ENCODE measurements at places on chromosomes 11 and 22.

- no peak for DNase-seq
Observed at GRCh38 chr11:87325490-87325872, 287.7 kb downstream of the TMEM135 start.

GRCh38 chr22:37610480-37611129, 2.0 kb downstream of the GGA1 start:
- peak; percentile 94 for DNase-seq

- peak; percentile 88 for DNase-seq
Observed at GRCh38 chr11:67382276-67383136, 9.1 kb upstream of the CLCF1 start.

DNA sequence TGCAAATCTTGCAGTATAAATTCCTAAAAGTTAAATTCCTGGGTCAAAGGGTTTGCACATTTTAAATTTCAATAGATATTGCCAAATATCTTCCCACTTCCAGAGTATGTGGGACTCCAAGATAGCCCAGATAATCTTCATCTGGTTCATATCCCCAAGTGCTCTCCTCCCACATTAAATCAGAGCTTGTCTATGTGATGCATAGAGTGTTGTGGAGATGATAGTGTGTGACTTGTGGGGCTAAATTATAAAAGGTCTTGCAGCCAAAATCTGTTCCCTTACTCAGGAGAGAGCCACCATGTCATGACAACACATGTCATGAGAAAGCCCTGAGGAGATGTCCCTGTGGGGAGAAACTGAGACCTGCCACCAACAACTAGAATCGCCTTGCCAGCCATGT, 39.9 kb upstream of the TEAD1 start:
- no peak for DNase-seq

DNA sequence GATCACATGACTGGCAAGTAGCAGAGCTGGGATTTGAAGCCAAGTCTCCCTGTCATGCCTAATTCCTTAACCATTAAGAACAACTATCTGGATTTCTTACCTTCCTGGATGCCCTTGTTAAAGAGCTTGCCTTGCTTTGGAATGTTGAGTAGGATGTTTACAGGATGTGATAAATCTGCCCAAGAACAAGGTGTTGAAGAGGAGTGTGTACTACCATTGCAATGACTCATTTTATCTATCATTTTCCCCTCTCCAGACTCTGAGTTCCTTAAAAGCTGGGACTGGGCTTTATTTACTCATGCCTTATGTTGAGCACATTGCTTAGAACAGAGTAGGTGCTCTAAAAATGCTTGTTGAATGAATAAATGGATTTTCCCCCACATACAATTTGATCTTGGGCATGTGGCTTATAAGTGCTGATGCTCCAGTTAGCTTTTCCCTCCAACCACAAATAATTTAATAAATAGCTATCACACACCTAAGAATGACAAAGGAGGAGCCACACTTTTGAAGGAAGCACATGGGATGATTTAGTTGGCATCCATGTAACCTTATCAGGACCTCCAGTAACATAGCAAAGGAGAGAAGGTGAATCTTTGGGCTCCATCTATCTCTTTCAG, 268.6 kb upstream of the SESN3 start:
- DNase-seq, result no peak

GRCh38 chr11:47778878-47779483, 11.8 kb upstream of the FNBP4 start:
- DNase-seq, result no peak

DNA sequence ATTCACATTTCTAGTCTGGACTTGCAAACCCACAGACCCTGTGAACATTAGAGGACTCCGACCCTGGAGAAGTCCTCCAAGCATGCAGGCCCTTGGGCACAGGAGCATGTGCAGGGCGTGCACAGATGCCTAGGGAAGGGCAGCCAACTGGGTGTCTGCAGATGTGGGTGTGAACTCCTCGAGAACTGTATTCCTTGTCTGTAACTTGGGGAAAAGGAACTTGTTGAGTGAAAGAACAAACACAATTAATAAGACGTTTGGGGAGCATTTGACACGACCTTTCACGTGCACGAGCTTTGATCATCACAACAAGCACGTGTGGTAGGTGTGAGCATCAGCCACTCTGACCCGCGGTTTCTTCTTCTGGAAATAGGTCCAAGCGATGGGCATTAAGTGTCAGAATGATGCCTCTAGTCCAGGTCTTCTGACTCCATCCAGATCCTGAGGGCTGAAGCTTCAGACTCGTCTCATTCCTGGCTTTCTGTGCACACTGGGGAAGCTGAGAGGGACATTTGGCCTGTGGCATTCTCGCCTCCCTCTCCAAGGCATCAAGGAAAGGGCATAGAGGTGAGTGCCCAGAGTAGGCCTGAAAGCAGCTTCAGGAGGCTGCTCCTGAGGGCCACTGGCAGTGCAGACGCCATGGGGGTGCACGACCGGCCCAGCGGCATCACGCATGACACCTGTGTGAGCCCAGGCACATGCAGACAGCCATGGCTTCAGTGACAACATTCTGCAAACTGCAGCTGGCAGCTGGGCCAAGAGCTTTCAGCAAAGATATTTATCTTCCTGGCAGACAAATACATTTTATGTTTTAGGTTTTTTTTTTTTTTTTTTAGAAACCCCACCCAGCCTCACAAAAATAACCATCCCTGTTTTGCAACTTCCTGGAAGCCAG, 32.5 kb downstream of the ALX4 start:
- DNase-seq, result no peak

GRCh38 chr11:113831314-113831713, 44.1 kb downstream of the USP28 start:
- DNase-seq, result no peak

DNA sequence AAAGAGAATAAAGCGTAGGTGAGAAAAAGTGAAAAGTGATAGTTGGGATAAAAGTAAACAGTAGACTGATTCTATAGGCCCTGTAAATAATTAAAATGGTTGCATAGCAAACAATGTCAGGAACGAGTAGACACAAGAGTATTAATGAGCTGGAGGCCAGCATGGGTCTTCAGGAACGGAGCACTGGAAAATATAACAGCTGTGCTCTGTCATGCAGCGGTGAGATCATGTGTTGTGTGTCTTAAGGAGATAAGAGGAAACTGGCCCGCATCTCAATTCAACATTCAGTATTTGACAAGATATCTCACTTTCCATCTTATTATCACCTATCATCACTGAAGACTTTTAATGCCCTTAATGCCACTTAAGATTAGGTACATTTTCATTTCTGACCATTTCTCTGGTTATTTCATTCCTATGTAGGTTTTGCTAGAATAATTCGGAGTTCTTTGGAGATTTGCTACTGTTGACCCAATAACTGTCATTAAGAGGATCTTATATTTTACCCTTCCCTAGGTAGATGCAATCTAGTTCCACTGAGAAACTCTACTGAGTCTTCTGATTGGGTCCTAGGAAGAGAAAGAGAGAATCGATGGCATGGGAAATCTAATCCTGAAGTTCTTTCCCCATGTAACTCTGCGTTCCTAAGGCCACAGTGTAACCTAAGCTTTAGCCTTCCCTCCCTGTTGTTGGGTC, 35.5 kb upstream of the VWA5A start:
- DNase-seq, result no peak

GRCh38 chr22:32758866-32759385, 42.6 kb upstream of the TIMP3 start:
- DNase-seq, result no peak

- no peak for DNase-seq
Observed at GRCh38 chr11:119470317-119471291, 47.6 kb upstream of the THY1 start.

DNA sequence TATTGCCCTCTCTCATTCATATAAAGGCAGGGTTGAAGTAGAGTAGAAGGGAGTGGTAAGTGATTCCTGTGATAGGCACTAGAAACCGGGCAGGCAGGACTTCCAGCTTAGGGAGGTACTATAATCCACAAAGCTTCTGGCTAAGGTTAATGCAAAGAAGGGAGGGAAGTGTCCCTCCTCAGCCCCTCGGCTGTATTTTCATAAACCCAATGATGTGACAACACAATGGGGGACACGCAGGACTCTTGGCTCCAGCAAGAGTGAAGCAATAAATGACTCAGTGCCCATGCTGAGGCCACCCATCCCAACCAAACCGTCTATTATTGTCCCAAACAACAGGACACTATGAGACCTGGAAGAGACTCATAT, 90.7 kb downstream of the ETS1 start:
- peak; percentile 34 for DNase-seq

DNA sequence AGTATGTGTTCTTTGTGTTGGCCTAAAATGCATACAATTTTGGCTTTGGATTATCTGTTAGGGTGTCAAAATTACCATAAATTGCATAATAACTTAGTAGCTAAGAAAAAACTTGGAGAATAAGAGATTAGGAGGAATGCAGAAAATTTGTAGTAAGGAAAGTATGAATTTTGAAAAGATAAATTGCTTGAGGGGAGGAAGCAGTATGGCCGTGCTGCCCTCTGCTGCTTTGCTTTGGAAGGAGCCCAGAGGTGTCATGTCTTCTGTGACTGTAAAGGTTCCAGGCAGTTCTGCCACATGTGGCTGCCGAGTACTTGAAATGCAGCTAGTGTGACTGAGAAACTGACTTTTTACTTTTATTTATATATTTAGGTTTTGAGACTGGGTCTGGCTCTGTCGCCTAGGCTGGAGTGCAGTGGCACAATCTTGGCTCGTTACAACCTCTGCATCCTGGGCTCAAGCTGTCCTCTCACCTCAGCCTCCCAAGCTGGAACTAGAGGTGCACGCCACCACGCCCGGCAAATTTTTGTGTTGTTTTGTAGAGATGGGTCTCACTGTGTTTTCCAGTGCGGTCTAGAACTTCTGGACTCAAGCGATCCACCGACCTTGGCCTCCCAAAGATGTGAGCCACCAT, 1.8 kb downstream of the ADSL start:
- peak; percentile 67 for DNase-seq

GRCh38 chr22:23383491-23384361, 196.4 kb downstream of the IGLL1 start:
- DNase-seq, result no peak

DNA sequence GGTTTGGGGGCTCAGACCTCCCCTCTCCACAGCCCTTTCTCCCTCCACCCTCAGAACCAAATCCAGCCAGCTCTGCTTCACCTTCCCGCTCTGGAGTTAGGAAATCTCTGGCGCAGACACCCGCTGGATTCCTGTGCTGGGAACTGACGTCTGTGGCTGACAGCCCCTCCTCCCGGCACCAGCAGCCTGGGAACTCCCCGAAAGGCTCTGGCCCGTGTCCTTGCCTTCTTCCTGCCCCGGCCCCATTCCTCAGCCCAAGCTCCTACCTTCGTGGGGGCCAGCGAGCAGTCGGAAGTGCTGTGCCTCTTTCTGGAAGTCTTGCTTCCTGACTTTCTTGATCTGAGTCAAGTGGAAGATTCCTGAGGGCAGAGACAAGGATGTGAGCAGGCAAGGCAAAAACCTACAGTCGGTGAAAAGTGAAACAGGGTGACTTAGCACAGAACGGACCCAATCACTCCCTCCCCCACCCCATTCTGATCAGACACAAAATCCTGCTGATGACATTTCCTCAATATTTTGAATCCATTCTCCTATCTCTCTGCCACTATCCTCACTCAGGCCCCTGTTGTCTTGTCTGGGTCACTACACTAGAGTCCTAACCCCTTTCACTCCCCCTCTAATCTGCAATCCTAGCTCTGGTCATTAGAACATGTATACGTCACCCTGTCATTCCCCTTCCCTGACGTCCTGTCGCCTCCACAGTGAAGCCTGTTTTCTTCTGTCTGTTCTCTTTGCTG, 34.1 kb downstream of the CHRDL2 start:
- DNase-seq, result peak; percentile 32

GRCh38 chr11:16713594-16713993, 24.9 kb upstream of the C11orf58 start:
- no peak for DNase-seq

DNA sequence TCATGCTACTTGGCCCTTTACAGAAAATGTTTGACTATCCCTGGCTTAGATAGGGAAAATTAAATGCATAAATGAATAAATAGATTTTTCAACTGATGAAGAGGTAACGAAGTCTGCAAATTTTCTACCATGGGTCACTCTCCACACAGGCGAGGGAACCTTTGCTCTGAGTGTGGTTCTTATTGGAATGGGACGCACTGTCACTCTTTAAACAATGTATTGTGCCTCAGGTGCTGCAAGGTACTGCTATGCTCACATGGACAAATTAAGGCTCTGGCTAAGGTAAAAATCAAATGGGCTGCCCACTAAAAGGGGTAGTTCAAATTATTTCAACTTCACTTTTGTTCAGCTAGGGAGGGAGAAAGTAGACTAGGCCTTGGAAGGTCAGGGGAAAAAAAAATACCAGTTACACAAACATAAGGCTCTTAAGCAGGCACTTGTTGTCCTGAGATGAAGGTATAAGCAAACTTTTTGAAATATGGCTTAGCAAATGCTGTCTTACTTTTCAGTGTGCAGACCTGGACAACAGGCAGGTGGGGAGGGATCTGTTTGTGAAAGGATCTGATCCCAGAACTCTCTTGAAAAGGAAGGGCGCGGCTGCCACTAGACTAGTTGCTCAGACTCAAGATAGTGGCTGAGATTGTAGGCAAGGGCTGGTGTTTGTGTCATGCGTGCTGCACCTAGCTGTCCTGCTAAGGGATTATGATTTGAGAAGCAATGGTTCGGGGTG, 99.5 kb downstream of the ADAMTS15 start:
- DNase-seq, result no peak

GRCh38 chr11:65095427-65095826, 587 bp upstream of the VPS51 start:
- DNase-seq, result no peak

DNA sequence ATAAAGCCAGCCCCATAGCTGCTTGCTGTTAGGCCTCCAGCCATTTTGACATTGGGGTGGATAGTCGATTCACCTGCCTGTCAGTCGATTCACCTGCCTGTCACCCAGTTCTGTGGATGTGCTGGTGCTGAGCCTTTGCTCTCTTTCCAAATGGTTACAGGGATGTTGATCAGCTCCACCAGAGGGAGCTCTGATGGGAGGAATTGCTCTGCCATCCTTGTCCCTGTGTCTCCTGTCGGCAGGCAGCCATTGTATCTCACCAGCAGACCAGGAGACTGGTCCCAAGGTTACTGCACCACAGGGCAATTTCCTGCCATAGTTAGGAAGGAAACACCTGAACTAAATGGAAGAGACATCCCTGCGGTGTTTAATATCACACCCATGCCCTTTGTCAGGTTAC, 6.1 kb downstream of the MPEG1 start:
- DNase-seq, result peak; percentile 65

DNA sequence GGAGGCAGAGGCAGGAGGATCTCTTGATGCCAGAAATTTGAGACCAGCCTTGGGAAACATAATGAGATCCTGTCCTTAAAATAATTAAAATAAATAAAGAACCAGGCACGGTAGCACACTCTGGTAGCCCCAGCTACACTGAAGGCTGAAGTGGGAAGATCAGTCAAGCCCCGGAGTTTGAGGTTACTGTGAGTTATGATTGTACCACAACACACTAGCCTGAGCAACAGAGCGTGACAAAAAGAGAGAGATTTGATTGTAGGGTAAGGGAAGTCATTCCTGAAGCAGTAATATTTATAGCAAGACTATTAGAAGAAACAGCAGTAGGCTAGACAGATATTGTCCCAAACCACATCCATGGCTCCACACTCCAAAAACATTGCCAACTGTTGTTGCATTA, 1408.4 kb upstream of the TENM4 start:
- DNase-seq, result no peak

GRCh38 chr11:33062137-33062536, 22.8 kb downstream of the TCP11L1 start:
- DNase-seq, result no peak

Data from suppressor macrophage treated with lipopolysaccharide for 4 hours (primary cell).